ENCODE measurements at places on chromosomes 3 and 15.

GRCh38 chr3:181930105-181930504 lies 218.4 kb downstream of the SOX2 start:
- DNase-seq: peak; percentile 45

DNA sequence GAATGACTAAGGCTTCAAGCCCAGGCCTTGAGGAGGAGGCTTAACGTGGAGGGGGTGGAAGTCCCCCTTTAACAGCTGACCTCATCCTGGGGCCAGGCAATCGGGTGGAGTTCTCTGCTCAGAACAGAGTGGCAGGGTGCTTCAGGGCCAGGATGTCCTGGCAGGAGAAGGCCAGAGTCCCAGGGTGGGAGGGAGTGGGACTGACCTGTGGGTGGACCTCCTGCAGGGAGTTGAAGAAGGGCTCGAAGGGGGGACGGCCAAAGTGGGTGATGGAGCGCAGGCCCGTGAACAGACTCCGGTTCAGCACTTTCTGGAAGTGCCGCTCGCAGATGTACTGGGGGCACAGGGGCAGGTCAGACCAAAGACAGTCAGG lies 19.6 kb downstream of the DUOX2 start:
- DNase-seq: no peak

DNA sequence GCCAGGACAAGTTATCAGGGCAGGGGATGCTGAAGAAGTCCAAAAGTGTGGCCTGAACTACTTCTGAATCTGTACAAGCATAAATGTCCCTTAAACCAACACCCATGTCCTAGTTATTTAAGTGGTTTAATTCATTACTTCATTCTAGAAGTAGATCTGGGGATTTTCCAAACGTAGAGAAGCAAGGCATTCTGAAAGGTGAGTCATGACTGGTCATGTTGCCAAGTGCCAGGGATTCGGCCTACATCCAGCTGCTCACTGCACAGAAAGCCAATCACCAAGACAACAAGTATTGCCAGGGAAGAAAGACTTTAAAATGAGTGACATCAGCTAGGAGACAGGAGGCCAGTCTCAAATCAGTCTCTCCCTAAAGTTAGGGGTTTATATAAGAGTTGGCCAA lies 396.6 kb downstream of the GABRB3 start:
- no peak for DNase-seq

DNA sequence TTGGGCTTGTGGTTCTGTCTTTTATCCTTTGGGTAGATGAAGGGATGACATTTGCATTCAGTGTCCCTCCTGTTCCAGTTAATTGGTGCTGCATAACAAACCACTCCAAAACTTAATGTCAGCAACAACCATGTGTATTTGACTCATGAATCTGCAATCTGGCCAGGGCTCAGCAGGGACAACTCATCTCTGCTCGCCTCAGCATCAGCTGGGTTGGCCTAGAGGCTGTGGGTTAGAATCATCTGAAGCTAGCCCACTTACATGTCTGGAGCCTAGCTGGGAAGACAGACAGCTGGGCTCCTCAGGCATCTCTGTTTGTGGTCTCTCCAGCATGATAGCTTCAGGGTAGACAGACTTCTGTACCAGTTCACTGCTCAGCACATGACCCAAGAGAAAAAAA lies 92.0 kb downstream of the TMEM108 start:
- DNase-seq: no peak

DNA sequence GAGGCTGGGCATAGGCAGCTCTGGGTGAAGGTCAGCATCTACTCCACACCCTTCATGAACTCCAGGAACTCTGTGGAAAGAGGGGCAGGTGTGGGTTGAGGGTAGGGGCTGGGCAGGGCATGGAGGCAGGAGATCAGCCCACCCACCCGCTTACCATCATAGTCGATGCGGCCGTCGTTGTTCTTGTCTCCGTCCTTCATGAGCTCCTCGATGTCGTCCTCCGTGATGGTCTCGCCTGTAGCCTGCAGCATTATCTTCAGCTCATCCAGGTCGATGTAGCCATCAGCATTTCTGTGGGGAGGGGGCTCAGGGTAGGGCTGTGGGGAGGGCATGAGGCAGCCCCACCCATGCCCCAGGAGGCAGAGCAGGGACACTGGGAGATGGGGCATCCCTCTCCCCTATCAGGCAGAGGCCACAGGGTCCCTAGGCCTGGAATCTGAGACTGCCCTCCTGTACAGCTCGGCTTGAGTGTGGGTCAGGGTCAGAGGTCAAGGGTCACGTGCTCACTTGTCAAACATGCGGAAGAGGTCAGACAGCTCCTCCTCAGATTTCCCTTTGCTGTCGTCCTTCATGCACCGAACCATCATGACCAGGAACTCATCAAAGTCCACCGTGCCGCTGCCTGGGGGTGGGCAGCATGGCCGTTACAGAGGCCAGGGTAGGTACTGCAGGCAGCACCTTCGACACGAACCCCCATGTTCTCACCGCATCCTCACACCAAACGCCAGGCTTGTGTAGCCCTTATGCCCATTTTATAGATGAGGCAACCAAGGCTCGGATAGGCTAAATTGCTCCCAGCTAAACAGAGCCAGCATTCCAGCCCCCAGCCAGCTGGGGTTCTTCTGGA lies 2.4 kb downstream of the TNNC1 start:
- no peak for DNase-seq

DNA sequence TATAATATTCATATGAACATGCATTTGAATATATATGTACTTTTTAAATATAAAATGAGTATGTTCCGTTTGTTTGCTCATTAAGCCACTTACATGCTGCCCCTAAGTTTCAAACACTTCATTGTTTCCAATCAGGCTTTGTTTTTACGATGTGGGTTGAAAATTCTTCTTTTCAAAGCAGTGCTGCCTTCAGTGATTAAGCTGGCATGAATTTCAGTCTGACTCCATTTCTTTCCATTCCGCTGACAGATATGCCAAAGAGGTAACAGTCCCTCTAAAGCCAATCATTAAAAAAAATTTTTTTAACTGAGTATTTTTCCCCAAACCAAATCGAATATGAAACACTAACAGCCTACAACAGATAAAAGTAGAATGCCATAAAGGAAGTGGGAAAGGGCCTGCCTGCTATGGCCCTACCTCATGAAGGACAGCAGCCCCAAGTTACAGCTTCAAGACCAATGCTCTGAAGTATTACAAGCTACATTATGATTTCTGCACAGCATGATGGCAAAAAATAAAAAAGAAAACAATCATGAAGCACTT lies 40.0 kb downstream of the DCUN1D1 start:
- DNase-seq: no peak

DNA sequence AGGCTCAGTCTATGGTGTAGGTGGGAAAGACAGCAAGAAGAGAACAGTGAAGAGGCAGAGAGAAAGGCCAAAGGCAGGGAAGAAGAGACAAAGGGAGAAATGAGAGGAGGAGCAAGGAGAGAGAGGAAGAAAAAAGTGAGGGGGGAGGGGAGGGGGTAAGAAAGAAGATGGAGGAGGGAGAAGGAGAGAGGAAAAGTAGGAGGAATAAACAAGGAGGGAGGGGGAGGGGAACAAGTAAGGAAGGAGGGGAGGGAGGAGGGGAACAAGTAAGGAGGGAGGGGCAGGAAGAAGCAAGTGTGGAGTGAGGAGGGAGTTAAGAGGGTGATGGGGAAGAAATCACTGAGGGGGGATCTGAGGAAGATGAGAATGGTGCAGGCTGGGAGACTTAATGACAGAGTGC lies 45.5 kb upstream of the FGD5 start:
- DNase-seq: no peak

- DNase-seq: no peak
Measured at GRCh38 chr3:19250959-19251610, 102.8 kb downstream of the KCNH8 start.

DNA sequence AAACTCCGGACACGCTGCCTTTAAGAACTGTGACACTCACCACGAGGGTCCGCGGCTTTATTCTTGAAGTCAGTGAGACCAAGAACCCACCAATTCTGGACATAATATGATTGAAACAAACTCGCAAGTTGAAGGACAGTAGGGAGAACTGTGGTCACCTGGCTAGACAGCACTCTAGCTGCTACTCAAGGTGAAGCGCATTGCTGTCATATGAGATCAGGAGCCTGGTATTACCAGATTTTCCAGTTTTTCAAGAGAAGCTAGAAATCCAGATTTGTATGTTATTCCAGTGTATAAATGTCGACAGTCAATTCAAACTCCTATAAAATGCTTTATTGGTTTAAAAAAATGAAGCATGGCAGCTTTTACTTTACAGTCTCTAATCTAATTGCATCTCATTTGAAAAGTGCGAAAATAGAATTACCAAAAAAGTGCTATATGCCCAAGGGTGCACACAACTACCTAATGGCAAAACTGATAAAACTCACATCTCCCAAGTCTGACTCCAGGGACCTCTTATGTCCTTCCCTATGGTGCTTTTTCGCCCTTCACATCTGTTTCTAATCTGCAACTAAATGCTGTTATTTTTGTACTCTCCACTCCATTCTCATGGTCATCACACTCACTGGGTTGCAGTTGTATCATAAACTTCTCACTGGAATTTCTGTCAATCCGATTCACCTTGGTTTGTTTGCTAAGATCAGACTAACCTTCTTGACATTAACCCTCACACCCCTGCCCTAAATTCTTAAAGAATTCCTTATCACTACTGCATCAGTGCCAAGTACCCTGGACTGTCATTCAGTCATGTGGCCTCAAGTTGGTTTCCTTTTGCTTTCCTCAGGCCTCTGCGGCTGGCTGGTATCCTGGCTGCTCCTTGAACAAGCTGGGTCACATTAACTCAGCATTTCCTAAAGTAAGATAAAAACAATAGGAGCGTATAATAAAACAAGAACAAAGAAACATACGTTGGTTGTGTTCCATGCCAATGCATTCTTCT lies 31.5 kb upstream of the ARHGEF26 start:
- no peak for DNase-seq

- no peak for DNase-seq
Measured at GRCh38 chr15:86876387-86876944, 796.8 kb downstream of the AGBL1 start.

DNA sequence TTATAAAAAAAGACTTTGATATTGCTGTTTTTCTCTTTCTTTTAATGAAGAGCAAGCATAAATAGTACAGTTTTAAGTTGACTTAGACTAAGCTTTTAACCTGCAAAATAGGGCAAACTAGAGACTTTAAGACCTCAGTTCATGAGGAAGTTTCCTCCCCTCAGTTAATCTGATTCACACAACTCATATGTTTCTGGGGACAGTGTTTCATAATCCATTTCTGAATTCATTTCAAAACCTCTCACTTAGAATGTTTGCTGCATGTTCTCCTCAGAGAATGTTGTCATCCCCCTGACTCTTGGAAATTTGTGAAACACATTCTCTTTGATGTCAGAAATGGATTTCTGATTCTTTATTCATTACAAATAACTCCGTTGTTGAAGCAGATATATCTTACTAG lies 79.3 kb upstream of the SKOR1 start:
- peak; percentile 77 for DNase-seq

DNA sequence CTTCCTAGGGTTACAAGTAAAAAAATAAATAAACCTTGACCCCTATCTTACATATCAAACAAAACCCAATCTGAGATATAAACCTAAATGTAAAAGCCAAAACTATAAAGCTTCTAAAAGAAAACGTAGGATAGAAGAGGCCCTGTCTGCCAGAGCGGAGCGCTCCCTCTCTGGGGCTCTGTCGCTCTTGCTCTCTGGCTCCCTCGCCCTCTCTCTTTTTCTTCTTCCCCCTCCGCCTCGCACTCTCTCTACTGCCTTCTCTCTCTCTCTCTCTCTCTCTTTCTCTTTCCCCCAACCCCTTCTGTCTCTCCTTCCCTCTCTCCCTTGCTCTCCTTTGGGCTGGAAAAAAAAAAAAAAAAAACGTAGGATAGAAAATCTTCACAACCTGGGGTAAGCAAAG lies 21.6 kb downstream of the RYK start:
- no peak for DNase-seq

DNA sequence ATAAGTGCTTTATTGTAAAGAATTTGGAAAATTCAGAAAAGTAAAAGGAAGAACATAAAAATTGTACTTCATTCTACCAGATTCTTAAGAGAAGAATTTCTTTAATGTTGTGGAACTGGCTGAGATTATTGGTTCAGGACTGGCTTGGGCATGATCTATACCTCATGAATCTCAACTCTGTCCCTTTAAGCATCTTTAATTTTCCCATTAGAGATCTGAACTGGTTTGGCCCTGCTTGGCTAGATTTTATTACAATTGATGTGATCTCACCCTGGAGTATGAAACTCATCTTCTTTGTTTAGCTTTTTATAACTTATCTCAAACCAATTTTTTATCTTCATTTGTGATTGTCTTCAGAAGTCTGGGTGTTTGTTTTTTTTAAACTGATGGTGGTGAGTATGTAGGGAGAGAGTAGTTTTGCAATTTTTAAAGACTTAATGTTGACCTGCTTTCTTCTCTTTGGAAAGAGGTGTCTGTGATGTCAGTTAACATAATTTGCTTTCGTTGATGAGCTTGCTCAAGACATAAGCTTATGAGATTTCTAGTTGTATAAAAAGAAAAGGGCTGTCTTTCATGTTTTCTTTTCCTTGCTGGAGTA lies 61.9 kb downstream of the ZNF609 start:
- peak; percentile 18 for DNase-seq

- no peak for DNase-seq
Measured at GRCh38 chr15:78322243-78322642, 17.9 kb upstream of the CRABP1 start.

DNA sequence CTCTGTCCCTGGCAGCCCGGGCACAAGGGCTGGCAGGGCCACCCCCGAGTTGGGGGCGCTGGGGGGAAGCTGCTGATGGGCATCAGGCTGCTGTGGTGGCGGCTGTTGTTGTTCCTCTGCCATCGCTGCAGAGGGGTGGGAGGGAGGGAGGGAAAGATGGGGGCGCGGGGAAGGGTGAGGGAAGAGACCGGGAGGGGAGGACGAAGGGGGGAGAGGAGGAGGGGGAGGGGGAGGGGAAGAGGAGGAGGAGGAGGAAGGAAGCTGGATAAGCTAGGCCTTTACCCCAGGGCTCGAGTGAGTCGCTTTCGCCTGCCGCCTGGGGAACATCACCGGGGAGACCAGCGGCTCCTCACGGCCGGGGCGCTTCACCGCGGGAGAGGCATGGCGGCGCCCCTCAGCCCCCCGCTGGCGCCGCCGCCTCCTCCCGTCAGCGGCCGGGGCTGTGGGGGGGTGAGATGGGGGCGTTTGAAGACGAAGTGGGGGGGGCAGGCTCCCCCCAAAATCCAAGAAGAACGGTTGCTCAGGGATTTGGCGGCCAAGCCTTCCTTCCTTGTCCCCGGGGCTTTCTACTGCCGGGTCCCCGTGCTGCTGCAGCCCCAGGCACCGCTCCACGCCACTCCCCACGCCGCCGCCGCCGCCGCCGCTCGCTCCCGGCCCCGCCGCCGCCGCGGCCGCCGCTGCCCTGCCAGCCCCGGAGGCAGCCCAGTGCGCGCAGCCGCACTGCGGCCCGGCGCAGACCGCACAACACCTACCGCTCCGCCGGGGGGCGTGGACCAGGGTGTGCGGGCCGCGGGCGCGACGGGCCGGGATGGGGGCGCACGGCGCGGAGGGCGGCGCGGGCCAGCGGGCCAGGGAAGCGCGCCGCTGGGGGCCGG lies at the start of gene RFX7:
TSS of gene RFX7 (minus strand) at position 717 of the 875 bp plus-strand sequence. CDS start at position 123, 594 bp downstream.
- DNase-seq: peak; percentile 38

DNA sequence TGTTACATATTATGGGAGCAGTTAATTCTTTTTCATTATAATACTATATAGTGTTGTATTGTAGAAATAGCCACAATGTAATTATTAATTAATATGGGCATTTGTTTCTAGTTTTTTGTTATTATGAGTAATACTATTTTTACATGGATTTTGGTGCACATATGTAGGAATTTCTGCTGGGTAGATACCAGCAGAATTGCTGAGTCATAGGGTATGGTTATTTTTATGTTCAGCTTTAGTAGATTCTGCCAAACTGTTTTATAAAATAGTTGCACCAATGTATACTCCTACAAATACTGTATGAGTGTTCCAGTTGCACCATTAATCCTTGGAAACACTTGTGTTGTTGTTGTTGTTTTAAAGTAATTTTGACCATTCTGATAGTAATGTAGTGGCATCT lies 91.5 kb downstream of the SH3GL3 start:
- DNase-seq: no peak

Data from MV-4-11 (cell line).